Ovary (tissue), 10 donors: ENCODE measurements at places on chromosomes 4 and X. TPM values are rescaled to one million over a fixed set of nuclear protein-coding genes. Genes with fewer than 3 reads are reported as not detected.

Gene SMIM10
- 6.3 TPM for total RNA-seq

Gene TRPC3
- total RNA-seq: 0.60 TPM

Gene NAT8L
- 1.3 TPM for total RNA-seq

- H3K4me3 ChIP-seq: no peak overlapping the region
- H3K27ac ChIP-seq: no peak overlapping the region
- H3K27me3 ChIP-seq: no peaks in the 10 kb centered on the region
- H3K4me1 ChIP-seq: no peaks in the 10 kb centered on the region
- DNase-seq: no peak
- no peaks in the 10 kb centered on the region for H3K36me3 ChIP-seq
Observed at GRCh38 chrX:51747671-51748070, 4.4 kb downstream of the GSPT2 start.

DNA sequence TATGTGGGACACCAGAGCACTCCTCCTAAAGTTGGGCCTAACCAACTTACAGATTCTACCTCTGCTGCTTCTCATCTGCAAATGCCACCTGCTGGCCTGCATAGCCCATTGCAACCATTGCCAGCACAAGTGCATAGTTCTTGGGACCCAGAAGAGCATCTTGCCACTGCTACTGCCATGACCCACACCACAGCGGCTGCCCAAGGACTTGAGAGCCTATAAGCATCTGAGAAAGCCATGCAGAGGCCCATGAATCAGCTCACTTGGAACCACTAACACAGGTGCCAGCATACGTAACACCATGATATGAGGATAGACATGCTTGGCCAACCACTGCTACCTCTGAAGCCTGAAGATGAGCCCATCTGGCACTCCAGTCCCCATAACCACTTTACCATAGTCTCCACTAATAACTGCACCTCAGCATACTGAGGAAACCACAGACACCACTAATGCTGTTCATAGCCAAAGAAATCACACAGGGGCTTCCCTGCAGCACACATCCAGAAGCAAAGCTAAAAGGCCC lies 258.1 kb upstream of the AGTR2 start:
- H3K4me3 ChIP-seq: no peak overlapping the region
- no peaks in the 10 kb centered on the region for H3K36me3 ChIP-seq
- H3K4me1 ChIP-seq: no peaks in the 10 kb centered on the region
- no peak for DNase-seq
- no peak overlapping the region for H3K27ac ChIP-seq

- H3K4me3 ChIP-seq: peak overlapping the region; percentile 72
- no peak for DNase-seq
- H3K4me1 ChIP-seq: no peaks in the 10 kb centered on the region
- no peaks in the 10 kb centered on the region for H3K36me3 ChIP-seq
- H3K27me3 ChIP-seq: no peaks in the 10 kb centered on the region
- H3K27ac ChIP-seq: no peak overlapping the region
Observed at GRCh38 chr4:151013944-151014343, 1.1 kb downstream of the LRBA start.

GRCh38 chrX:3787856-3788255 lies 74.4 kb upstream of the PRKX start:
- H3K4me3 ChIP-seq: no peak overlapping the region
- DNase-seq: no peak
- H3K27ac ChIP-seq: no peak overlapping the region
- H3K27me3 ChIP-seq: no peaks in the 10 kb centered on the region

DNA sequence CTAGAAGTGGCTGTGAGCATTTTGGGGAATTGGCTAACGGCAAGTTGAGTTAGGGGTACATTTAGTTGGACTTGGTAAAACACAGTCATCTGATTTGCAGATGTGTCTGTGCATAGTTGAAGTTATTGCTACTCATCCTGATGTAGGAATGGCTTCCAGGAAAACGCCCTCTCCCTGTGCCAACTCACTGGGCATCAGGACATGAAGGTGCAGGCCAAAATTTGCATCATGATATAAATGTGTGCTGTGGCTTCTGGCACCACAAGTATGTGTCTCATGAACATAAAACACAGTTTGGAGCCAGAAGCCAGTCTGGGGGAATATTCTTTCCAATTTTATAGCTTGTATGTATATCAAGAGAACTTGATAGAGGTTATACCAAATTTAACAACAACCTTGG lies 54.2 kb upstream of the CBR4 start:
- no peak for DNase-seq
- H3K27me3 ChIP-seq: no peaks in the 10 kb centered on the region
- no peaks in the 10 kb centered on the region for H3K36me3 ChIP-seq
- H3K4me1 ChIP-seq: peaks cover 8% of the 10 kb centered on the region

- H3K27ac ChIP-seq: no peak overlapping the region
- no peaks in the 10 kb centered on the region for H3K27me3 ChIP-seq
- DNase-seq: no peak
- H3K4me1 ChIP-seq: no peaks in the 10 kb centered on the region
Observed at GRCh38 chrX:153600032-153600373, 1.1 kb upstream of the CCNQ start.

GRCh38 chr4:114036426-114036825 lies 57.0 kb upstream of the ARSJ start:
- H3K27ac ChIP-seq: no peak overlapping the region
- H3K36me3 ChIP-seq: no peaks in the 10 kb centered on the region
- H3K4me3 ChIP-seq: no peak overlapping the region
- H3K4me1 ChIP-seq: no peaks in the 10 kb centered on the region
- H3K27me3 ChIP-seq: no peaks in the 10 kb centered on the region

DNA sequence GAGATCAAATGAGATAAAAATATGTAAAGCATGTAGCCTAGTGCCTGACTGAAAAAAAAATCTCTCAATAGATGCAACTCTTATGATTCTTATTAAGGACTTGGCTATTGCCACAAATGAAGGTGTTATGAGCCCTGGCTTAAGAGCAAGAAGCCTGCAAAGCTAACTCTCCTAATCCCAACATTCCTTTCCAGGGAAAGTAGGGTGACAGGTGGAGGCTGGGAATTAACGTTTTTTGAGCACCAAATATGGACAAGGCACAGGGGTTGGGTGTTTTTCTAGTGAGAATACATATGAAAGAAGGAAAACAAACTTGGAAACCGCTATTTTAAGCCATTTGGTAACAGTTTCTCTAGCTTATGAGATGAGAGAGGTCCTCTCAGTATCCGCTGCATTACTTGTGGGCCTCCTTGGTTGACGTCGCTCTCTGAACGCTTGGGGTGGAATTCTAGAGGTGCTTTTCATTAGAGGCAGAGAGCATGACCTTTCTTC lies 2.4 kb downstream of the RHOH start:
- no peaks in the 10 kb centered on the region for H3K36me3 ChIP-seq
- H3K4me1 ChIP-seq: peaks cover 2% of the 10 kb centered on the region
- no peak overlapping the region for H3K4me3 ChIP-seq
- no peak overlapping the region for H3K27ac ChIP-seq
- no peak for DNase-seq
- no peaks in the 10 kb centered on the region for H3K27me3 ChIP-seq

DNA sequence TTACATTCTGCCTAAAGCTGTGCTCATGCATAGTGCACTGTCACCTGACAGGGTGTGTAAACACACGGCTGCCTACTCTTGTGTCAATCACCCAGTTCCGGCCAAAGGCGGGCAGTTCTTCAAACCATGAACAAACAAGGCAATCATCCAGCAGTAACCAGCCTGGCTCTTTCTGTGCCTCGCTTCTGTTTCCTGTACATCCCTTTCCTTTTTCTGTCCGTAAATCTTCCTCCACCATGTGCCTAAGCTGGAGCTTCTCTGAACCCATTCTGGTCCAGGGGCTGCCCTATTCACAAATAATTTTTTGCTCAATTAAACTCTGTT lies 60.8 kb upstream of the CBR4 start:
- peak overlapping the region; percentile 45 for H3K27ac ChIP-seq
- no peaks in the 10 kb centered on the region for H3K27me3 ChIP-seq
- DNase-seq: no peak
- peaks cover 3% of the 10 kb centered on the region for H3K4me1 ChIP-seq
